ENCODE measurements at places on chromosomes 4 and X.

DNA sequence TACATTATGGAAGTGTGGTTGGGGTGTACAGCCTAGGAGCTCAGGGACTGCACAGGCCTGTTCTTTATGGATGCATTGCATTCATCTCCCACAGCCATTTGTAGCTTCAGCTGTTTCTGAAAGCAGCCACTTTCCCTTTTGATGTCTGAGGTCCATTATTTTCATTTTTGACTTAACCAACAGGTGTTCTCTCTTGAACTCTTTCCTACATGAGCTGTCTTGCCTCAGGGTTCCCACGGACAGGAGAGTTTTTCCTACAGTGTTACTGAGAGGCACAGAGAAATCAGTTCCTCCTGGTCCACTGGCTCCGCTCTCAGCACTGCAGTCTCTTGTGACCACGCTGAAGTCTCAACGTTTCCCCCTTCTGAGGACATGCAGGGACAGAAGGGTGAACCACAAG is 87.2 kb downstream of the RASL11B start:
- no peak for DNase-seq

GRCh38 chr4:47490550-47490949 is 5.5 kb downstream of the ATP10D start:
- no peak for DNase-seq

- DNase-seq = no peak
Measured at GRCh38 chr4:87078987-87079486, 141.4 kb downstream of the KLHL8 start.

DNA sequence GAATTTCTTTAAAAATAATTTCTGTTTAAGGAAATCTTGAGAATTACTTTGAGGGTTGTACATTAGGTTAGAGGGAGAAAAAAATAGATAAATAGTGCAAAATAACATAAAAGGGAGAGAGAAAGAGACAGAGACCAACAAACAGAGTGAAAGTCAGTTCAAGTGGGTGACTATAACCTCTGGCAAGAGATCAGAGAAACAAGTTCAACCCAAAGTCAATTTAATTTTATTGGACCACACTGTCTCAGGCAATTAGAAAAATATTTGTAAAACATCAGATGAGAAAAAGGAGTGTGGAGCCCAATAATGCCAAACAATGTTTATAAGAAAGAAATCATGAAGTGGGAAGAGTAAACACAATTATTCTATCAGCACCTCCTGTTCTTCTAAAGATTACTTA is 143.5 kb upstream of the GYPA start:
- DNase-seq = no peak

- peak; percentile 80 for DNase-seq
Measured at GRCh38 chr4:41050880-41051775, 163.2 kb downstream of the APBB2 start.

GRCh38 chr4:73315091-73315490 is 56.5 kb upstream of the ANKRD17 start:
- DNase-seq = no peak

- DNase-seq = no peak
Measured at GRCh38 chr4:174357321-174357720, 73.6 kb downstream of the CEP44 start.

GRCh38 chr4:144721994-144722393 is 76.0 kb downstream of the HHIP start:
- no peak for DNase-seq

GRCh38 chr4:164977243-164978164 is at the start of gene TRIM61:
Gene TRIM61, minus strand, starts transcription at chr4:164977657. Its CDS starts 7,655 bp downstream, at chr4:164970002.
- no peak for DNase-seq

DNA sequence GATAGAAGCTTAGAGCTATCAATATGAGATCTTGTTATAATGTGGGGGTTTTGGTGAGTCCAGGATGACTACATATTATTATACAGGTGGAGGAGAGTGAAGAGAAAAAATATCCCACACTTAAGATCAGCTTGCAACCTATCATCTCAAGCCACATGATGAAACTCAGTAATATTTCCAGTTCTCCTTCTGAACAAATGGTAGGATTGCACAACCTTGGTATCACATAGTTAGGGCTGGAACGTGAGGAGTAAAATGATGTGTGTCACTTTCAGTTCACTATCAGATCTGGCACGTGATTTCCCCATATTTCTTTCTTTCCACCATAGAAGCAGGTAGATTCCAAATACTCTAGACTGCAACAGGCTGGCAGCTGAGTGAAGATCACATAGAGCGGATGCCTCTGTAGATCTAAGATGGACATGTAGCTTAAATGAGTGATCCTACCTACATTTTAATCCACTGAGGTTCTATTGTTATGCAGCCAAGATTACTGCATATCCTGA is 150.6 kb upstream of the ANKRD50 start:
- no peak for DNase-seq

DNA sequence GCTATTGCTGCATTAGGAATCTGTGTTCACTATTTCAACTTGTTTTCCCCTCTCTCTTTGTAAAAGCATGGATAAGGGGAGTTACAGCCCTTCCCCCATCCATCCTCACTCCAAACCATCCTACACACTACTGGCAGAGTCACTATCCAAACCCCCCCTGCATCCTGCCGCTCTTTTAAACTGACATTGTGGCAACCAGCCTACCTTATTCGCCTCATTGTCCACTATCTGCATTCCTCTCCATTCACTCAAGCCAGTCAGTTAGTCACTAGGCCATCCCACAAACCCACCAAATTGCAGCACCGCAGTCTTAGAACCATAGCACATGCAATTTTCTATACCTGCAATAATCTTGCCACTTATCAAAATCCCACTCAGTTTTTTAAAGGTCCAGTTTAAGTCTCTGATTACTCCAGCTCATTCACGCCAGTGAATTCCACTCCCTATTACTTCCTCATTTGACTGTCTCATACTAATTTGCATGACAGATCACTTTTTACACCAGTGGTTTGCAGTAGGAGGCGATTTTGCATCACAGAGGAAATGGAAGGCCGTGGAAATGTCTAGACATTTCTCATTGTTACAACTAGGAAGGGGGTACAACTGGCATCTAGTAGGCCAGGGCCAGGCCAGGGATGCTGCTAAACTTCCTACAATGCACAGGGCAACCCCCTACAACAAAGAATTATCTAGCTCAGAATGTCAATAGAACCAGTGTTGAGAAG is 181.8 kb downstream of the HS6ST2 start:
- DNase-seq = no peak

- no peak for DNase-seq
Measured at GRCh38 chr4:37675587-37676290, 10.4 kb downstream of the RELL1 start.

DNA sequence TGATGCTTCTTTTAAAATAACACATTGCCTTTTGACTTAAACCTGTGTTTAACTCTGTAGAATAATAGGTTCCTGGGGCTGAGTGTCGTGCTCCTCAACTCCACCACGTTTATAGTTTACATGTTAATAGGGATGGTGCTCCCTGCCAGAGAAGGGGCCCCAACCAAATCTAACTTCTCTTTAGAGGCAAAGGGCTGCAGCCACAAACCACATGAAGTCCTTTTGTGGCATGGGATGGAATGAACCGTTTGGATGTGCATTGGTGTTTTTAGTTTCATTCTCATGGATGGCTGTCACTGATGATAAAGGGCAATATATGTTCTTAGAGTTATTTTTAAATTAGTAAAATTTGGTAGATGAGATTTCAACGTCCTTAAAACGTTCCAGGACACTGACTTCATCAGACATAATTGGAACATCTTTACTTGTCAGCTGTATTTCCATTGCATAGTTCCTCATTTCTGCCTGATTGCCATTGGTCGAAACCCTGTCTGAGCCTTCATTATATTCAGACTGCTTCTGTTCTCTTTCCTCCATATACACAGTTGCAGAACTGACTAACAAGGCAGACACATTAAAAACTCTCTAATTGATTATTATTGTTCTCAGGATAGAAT is 60.4 kb upstream of the HPF1 start:
- no peak for DNase-seq

GRCh38 chrX:130704053-130705038 is 198.7 kb downstream of the ENOX2 start:
- no peak for DNase-seq

DNA sequence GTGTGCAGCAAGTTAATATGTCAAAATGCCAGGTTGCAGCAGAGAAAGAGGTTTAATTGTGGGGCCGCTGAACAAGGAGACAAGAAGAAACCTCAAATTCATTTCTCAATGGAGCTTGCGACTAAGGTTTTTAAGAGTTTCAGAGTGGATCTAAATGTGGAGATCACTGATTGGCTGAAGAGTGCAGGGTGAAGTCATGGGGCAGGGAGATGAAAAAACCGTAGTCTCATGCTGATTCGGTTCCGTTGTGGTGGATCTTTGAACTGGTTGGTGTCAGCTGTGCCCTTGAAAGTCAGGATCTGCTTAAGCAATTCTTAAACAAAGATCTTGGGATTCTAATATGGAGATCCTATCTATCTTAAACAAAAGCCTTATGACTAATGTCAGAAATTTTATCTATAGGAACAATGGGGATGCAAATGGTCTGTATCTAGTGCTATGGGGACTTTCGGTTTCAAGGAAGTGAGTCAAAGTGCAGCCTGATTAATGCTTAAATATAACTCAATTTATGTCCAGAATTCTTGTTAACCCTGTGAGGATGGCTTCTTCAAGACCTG is 173.9 kb upstream of the CENPE start:
- DNase-seq = no peak

DNA sequence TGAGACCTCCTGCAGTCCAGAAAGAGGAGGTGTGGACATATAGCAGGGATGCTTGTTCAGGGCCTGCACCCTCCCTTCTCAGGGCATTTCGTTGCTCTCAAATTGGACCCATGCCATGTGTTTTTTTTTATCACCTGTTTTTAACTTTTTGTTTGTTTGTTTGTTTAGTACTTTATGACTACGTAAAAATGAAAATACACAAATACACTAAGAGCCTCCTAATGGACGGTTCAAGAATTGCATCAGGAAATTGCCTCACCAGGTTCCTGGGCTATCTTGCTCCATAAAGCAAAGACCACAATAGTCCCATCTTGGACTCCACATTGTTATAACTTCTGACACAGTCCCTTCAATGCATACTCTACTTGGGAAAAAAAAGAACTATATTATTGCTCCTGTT is 1685.9 kb upstream of the TENM3 start:
- DNase-seq = no peak

GRCh38 chr4:76453232-76453631 is 18.2 kb downstream of the SHROOM3 start:
- no peak for DNase-seq

- no peak for DNase-seq
Measured at GRCh38 chrX:97931586-97931985, 1047.9 kb downstream of the RPA4 start.

DNA sequence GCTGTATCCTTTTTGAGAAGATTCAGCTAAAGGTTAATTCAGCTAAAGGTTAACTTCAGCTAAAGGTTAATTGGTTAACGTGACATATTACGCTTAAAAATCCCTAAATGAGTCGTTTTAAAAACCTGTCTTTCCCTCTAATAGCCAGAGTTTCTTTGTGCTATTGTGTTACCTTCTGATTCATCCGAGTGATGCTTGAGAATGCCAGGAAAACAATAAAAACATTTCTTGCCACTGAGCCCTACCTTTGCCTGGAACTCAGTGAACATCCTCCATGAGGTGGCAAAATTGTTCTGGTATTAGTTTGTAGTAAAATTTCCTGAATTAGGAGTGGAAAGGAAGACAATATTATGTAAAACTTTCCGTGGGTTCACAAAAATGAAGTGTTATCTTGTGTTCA is 13.7 kb upstream of the TMPRSS11E start:
- DNase-seq = no peak

DNA sequence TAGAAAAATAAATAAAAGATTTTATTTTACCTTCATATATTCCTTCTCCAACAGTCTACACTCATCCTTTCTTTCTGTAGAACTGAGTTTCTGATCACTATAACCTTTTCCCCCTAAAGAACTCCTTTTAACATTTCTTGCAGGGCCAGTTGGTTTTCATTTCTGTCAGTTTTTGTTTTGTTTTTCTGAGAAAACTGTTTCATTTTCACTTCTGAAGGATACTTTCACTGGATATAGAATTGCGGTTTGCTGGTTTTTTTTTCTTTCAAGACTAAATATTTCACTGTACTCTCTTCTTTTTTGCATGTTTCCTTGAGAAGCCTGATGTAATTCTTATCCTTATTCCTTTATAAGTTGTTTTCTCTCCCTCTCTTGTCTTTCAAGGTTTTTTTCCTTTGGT is 90.4 kb upstream of the EOLA2 start:
- DNase-seq = no peak

- no peak for DNase-seq
Measured at GRCh38 chr4:73867783-73868182, 1.4 kb upstream of the CXCL1 start.

- DNase-seq = no peak
Measured at GRCh38 chrX:63738696-63739095, 46.3 kb downstream of the ARHGEF9 start.

DNA sequence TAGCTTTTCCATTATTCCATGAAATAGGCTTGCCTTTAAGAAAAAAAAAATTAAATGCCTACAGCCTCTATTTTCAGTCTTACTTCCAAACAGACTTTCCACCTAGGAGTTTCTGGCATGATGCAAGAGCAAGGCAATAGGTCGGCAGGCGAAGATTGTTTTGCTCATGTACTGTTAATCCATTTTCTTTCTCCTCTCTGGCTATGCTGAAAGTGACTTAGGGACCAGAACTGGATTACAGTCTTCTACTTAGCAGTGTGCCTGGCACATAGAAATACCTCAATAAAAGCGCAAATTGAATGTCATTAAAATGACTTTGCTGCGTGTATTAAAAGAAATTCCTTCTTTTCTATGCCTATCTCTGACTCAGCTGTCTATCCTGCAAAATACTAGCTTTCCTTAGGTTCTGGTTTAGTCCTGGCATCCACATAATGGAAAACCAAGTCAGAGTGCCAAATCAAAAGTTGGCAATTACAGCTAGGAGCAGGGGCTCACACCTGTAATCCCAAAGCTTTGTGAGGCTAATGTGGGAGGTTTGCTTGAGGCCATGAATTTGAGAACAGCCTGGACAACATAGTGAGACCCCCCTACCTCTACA is 51.9 kb downstream of the CC2D2A start:
- no peak for DNase-seq

DNA sequence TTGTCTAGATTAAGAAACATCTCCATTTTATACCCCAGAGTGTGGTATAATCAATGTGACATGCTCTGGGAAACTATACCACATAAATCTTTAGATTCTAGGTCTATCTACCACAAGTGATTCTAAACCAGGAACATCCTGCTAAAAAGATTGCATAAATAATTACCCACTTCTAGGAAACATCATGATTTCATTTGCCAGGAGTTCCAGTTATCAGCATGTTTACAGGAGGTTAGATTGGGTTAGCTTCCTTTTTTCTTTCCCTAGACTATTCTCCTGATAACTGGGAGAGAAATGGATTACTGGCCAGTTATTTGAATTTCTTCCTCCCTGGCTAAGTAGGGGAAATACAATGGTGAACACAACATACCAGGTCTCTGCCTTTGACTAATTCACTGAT is 230.3 kb upstream of the BOD1L1 start:
- DNase-seq = no peak

DNA sequence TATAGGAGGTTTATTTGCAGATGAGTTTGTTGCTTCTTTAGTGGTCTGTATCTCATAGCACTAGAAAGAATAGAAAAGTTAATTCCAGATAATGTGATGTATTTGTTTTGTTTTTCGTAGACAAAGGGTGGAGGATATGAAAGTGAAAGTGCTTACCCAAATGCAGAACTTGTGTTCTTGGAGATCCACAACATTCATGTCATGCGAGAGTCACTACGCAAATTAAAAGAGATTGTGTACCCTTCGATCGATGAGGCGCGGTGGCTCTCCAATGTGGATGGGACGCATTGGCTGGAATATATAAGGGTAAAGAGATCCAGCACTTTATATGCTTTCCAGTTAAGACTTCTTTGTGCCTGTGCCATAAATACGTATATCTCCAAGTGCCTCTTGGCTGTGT is 43.3 kb downstream of the MTMR1 start:
- no peak for DNase-seq

Data from cardiac septum (tissue), 1 donor.